Purkinje cell (primary cell): ENCODE measurements at places on chromosomes 4 and X. TPM values are rescaled to one million over a fixed set of nuclear protein-coding genes. Genes with fewer than 3 reads are reported as not detected.

Gene SYN1
- 22.0 and 79.5 TPM in 2 replicates for polyA plus RNA-seq

Gene BMP3
- 0.08 and 1.0 TPM in 2 replicates for polyA plus RNA-seq

Gene USP11
- 57.6 and 71.1 TPM in 2 replicates for polyA plus RNA-seq

Gene NKX3-2
- polyA plus RNA-seq, result not detected in 2 replicates

Gene HGFAC
- not detected in 2 replicates for polyA plus RNA-seq

Gene DGAT2L6
- polyA plus RNA-seq, result not detected in 2 replicates

Gene FAM241A
- polyA plus RNA-seq, result 0.32 and 0.81 TPM in 2 replicates

Gene GAGE1
- not detected in 2 replicates for polyA plus RNA-seq

Gene DACH2
- 0.22 and 1.7 TPM in 2 replicates for polyA plus RNA-seq

Gene CT83
- not detected in 2 replicates for polyA plus RNA-seq

Gene MND1
- not detected in 2 replicates for polyA plus RNA-seq

Gene CCDC149
- 2.2 TPM in 2 replicates for polyA plus RNA-seq

Gene MYOZ2
- polyA plus RNA-seq, result not detected in 2 replicates

Gene CCKAR
- not detected in 2 replicates for polyA plus RNA-seq

Gene IL21
- polyA plus RNA-seq, result not detected in 2 replicates

Gene UGT2B10
- polyA plus RNA-seq, result not detected in 2 replicates

Gene CXCL13
- not detected in 2 replicates for polyA plus RNA-seq

Gene RIBC1
- not detected in 2 replicates for polyA plus RNA-seq

Gene ADH1A
- not detected in 2 replicates for polyA plus RNA-seq

Gene EBP
- 102 and 134 TPM in 2 replicates for polyA plus RNA-seq

Gene ANXA5
- 80.2 and 84.3 TPM in 2 replicates for polyA plus RNA-seq

Gene ARHGEF6
- polyA plus RNA-seq, result 2.0 and 2.5 TPM in 2 replicates

Gene MXRA5
- not detected in 2 replicates for polyA plus RNA-seq

Gene PHOX2B
- polyA plus RNA-seq, result not detected in 2 replicates

Gene PDE6B
- polyA plus RNA-seq, result 0.53 and 1.2 TPM in 2 replicates

Gene IL2
- polyA plus RNA-seq, result not detected in 2 replicates

Gene SRPX
- polyA plus RNA-seq, result 16.2 and 33.6 TPM in 2 replicates
